Activated naive CD8-positive, alpha-beta T cell treated with anti-CD3 and anti-CD28 coated beads for 36 hours (primary cell): ENCODE measurements at places on chromosomes 1 and 21.

- no peak for DNase-seq
Observed at GRCh38 chr1:60583696-60584095, 498.7 kb upstream of the NFIA start.

- no peak for DNase-seq
Observed at GRCh38 chr1:247175458-247175857, 3.6 kb upstream of the ZNF124 start.

DNA sequence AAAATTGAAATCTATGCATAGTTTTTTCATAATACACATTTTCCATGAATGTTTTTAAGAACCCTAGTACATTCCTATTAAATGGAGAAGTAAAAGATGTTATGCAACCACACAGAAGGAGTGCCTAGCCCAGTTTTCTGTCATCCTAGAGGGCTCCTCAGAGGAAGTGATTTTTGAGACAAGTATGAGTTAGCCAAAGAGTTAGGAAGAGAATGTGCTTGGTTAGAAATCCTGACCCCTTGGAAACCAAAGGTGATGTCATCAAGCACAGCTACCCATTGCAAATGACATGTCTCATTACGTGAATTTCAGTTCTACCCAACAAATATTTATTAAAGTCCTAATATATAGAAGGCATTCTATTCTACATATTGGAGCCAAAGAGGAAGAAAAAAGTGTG is 88.9 kb upstream of the TNFSF4 start:
- no peak for DNase-seq

- DNase-seq: no peak
Observed at GRCh38 chr1:8825985-8826481, 8.6 kb upstream of the RERE start.

DNA sequence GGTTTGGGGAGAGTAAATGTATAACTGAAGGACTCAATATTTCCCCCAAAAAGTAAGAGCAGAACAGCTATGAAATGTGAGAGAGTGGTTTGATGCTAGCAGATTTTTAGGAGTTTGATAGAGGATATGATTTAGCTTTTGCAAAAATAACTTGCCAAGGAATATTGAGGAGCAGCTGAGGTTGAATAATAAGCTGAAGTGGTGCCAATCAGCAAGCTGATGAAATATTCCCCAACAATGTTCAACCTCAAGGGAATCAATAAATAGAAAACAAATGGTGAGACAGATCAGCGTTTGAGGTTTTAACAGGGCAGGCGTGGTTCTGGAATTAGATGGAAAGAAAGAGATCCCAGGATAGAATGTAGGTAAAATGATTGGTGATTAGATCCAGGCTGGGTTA is 413.4 kb upstream of the ADAMTS5 start:
- DNase-seq: no peak

DNA sequence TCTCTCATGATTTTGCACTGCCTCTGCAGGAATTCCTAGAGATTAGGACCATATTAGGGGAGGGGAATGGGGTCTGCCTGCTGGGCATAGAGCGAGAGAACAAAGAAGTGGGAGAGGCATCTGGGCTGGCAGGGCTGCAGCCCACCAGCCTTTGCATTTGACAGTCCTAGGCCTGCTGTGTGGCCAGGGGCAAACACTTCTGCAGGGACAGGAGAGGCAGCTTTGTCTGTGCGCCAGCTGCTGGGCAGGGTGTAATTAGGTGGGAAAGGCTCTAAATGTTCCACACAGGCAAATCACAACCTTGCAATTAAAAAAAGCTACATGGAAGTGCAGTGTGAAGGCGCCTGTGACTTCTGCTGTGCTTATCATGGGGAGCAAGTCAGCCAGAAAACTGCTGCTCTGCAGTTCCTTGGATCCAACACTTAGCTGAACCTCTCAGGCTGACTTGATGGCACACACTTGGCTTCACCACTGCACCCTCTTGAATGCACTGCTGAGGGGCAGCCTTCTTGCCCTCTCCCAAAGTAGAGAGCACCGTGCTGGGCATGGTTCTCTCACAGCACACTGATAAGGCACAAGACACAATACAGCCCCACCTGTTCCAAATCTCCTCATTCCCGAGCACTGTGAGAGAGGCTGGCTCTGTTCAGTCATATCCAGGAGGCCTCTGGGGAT is 73.6 kb upstream of the TLR5 start:
- DNase-seq: no peak

- DNase-seq: peak; percentile 96
Observed at GRCh38 chr21:31558962-31559367, 100.5 kb upstream of the SOD1 start.

- DNase-seq: no peak
Observed at GRCh38 chr1:231544943-231545592, 16.6 kb downstream of the TSNAX start.

- DNase-seq: no peak
Observed at GRCh38 chr1:61674221-61674620, 50.7 kb downstream of the TM2D1 start.

GRCh38 chr1:150514260-150514659 is 1.3 kb upstream of the FALEC start:
- no peak for DNase-seq

DNA sequence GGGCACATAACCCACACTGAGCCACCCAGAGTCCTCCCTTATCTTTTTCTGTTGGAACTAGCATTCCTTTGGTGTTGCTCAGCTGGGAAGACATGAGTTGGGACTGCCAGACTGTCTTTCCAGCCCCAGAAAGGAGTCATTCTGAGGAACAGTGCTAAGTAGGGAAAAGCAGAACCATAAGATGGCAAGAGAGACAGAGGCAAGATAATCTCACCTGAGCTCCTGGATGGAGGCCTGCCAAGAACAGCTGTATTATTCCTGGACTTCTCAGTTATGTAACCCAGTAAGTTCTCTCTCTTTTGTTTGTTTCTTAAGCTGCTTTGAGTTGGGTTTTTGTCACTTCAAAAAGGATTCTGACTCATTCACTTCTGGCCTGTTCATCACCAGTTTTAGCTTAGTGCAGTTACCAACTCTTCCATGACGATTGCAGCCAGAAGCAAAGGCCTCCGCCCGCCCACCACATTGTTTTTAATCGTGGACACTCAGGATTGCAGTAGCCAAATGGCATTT is 134.4 kb downstream of the OMA1 start:
- DNase-seq: no peak

- no peak for DNase-seq
Observed at GRCh38 chr1:186144505-186144904, 230.5 kb downstream of the TPR start.

- DNase-seq: no peak
Observed at GRCh38 chr1:63943393-63943792, 169.6 kb downstream of the ROR1 start.

GRCh38 chr1:67978890-67979516 is 71.4 kb downstream of the DIRAS3 start:
- DNase-seq: no peak

DNA sequence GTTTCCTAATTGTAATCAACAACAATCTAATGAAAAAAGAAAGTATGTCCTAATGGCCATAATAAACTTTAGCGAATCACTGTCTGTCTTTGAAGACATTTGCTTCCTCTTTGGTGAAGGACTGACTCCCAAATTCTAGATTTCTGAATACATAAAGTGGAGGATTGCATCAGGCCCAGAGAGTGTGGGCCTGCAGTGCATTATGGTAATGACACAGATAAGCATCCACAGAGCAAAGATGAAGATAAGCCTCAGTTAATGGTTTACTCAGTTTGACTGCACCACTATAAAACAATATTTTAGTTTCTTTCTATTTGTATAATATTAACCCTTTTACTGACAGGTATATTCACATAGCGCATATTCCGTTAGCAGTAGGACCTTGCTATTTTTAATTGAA is 365.5 kb downstream of the KCTD3 start:
- DNase-seq: no peak

- DNase-seq: no peak
Observed at GRCh38 chr1:147760481-147761260, at the start of gene GJA5. GJA5 (minus strand) TSS chr1:147760602; CDS start chr1:147759238, 1,364 bp downstream.
